ENCODE measurements at places on chromosomes 11 and 22. TPM values are rescaled to one million over a fixed set of nuclear protein-coding genes. Genes with fewer than 3 reads are reported as not detected.
A peak's percentile ranks its signal among the peaks of the same experiment; 100 is the strongest.

PYGM gene
- 86.7 TPM for polyA plus RNA-seq

GRCh38 chr11:95256321-95256779 lies 25.3 kb upstream of the SESN3 start:
- no peak for DNase-seq

DNA sequence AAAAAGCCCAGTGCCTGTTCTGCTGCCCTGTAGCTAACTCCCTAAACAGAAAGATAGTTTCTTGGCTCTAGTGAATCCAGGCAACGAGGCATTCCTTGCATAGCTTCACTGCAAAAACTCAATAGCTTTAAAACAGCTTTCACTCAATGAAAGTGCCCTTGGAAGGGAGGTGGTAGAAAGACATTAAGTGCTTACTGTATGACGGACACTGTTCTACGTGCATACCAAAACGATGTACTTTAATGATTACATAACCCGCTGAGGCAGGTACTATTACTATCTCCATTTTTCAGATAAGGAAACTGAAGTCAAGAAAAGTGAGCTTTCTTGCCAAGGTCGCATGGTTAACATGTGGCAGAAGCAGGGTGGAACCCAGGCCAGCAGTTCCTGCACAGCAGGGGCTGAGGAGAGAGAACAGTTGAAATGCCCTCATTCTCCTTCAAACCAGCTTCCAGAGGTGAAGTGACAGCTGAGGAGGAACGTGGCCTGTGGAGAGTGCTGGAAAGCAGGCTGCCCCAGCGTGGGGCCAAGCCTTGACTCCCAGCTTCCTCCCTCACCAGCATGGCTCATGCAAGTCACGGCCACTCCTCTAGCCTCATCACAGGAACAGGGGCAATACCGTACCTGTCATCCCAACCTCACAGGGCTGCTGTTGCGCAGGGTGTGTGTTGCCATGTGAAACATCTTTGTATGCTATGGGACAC lies 227.5 kb upstream of the NARS2 start:
- DNase-seq: no peak

DNA sequence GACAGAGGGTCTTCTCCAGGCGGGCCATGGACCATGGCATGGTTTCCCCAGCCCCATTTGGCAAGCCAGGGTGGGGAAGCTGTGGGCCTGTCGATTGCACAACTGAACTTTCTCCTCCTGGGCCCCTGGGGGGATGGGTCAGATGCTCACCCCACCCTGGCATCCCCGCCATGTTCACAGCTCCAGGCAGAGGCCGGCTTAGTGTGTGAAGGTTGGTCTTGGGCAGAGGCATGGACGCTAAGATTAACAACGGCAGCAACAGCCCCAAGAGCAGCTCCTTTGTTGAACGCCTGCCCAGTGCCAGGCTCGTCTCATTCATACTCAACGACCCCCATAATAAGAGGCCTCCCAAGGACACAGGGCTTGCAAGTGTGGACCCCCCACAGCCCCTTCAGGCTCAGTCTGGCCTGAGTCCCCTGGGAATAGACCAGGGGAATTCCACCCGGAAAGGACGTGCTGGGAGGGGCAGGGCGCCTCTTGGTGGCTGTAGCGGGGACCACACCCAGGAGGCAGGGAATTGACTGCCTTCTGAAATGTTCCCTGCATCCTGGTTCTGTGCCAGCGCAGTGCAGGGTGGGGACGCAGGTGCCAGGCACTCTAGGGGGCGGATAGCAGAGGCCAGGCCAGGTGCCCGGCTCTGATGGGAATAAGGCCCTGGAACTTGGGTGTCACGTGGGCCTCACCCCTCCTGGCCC lies 8.3 kb downstream of the TSPO start:
- no peak for DNase-seq

OR4A16 gene
- not detected for polyA plus RNA-seq

DNA sequence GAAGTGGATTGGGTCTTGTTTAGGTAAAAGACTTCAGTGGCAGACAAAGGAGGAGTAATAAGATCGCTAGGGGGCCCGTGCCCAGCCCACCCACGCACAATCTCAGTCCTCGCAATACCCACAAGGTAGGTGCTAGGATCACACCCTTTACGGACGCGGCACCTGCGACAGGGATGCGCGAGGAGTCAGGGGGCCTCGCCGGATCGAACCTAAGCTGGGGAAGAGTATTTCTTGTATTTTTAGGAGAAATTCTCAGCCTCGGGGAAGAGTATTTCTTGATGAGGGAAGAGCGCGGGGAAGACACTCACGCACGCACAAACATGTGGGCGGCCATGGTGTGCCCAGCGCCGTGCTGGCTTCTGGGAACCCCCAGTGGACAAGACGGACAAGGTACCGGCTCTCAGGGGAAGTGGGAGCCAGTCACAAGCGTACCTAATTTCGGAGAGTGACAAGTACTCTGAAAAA lies 745 bp upstream of the FAM118A start:
- DNase-seq: no peak

IRAG1 gene
- 7.2 TPM for polyA plus RNA-seq

GRCh38 chr11:87019613-87020271 lies 18.0 kb upstream of the TMEM135 start:
- DNase-seq: no peak

GRCh38 chr22:30871391-30872284 lies 96.9 kb downstream of the MORC2 start:
- no peak for DNase-seq

RIMBP3C gene
- polyA plus RNA-seq: 0.10 TPM

DNA sequence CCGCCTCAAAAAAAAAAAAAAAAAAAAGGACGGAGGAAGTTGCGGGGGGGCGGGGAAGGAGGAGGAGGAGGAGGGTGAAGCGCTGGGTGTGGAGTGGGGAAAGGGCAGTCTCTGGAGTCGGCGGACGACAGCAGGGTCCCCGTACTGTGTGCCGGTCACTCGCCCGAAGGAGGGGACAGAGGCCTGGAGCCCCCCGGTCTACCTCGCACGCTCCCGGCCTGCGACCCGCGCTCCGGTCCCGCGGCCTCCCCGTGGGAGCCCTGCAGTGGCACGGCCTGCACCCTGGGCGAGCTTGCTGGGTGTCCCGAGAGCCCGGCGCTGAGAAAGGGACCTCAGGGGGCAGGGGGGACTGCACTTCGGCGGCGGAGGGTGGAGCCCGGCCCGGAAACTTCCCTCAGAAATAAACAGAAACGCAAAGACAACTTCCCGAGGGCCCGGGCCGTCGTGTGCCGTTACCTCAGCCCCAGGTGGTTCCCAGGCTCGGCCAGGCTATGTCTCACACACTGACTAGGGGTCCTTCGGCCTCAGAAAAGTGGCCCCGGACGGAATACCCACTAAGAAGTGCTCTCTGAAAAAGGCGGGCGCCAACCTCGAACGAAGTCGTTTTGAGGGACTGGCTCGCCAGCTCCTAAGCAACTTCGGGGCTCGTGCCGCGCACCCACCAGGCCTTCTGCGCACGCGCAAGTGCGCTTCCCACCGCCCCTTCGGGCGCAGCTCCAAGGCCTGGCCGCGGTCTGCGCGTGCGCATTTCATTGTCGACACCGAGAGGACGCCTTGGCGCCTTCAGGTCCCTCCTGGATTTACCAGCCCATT lies at the start of gene MAJIN:
Gene MAJIN (minus strand): TSS at position 688 of the 813 bp plus-strand sequence. CDS start 12,703 bp downstream, outside the sequence.
- DNase-seq: peak; percentile 88

- DNase-seq: no peak
Observed at GRCh38 chr11:111795334-111795985, 29.3 kb upstream of the PPP2R1B start.

- DNase-seq: no peak
Observed at GRCh38 chr22:35437049-35437448, 37.1 kb downstream of the MCM5 start.

- no peak for DNase-seq
Observed at GRCh38 chr22:48103126-48103875, 1340.9 kb downstream of the TBC1D22A start.

MRGPRD gene
- polyA plus RNA-seq: not detected

- DNase-seq: no peak
Observed at GRCh38 chr11:103729617-103730016, 306.8 kb upstream of the DDI1 start.

Data from muscle of arm (tissue), 14 donors.